ENCODE measurements at places on chromosomes 6 and 20.

- peak; percentile 22 for DNase-seq
Measured at GRCh38 chr6:105626295-105627158, 223.6 kb upstream of the PREP start.

DNA sequence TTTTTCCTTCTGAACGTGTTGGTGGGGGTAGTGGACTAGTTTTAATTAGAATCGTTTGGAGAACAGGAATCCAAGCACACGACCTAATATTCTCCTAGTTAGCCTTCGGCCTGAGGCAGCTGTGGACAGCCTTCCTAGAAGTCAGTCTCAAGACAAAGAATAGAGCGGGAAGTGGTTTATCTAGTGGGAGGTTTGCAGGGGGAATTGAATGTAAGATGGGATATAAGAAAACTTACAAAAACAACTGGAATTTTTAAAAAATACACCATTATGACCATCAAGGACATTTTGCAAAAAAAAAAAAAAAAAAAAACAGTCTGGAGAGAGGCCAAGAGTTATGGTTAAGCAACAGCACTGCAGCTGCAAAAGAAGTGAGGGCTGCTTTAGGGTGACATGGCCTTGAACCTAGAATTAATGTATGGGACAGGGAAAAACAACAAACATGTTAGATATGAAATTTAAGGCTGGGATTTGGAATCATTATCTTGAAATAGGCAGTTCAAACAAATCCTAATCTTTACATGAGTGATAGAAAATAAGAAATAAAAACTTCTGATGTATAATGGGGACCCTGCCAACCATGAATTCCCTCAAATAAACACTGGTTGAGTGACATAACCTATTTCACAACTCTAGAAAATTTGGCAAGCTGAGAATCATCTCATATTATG lies 40.2 kb downstream of the PLAGL1 start:
- DNase-seq = no peak

DNA sequence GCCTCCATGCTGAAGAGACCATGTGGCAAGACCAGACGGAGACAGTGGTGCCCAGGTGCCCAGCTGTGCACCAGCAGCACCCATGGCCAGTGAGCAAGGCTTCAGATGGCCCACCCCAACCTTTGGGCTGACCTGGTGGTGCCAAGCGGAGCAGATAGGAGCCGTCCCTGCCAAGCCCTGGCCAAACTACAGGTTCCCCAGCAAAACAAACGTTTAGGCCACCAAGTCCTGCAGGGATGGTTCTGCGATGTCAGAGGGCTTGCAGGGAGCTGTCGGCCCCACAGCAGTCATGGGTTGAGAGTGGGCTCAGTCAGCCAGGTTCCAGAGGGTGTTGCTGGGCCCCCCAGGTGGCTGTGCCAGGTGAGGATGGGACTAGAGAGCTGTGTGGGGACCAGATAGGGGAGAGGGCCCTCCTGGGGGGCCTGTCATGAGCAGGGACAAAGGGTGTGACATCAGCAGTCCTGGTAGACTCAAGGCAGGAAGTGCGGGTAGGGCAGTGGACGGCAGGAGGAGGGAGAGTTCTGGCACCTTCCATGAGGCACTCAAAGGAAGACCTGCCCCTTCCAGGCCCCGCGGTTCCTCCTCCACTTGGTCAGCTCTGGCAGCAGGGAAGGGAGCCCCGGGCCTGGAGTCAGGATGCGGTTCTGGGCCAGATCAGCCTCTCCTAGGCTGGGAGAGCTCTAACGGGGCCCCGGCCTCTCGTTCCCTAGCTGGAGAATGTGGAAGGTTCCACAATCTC lies 342.4 kb downstream of the ZFAND3 start:
- no peak for DNase-seq

DNA sequence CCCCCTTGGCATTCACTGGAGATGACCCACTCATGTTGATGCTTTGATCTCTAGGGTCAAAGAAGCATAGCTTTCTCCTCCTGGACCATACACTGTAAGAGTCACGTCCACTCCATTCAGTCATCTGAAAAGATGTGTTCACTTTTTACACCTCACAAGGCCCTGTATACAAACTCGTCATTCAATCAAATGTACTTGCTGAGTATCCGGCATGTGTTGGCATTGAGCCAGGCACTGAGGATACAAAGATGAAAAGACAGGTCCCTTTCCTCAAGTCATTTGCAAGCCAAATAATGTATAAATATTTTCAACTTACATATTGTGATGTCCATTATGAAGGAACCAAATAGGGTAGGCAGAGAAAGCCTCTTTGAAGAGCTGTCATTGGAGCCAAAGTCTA lies 32.6 kb upstream of the CSNK2A1 start:
- no peak for DNase-seq

- no peak for DNase-seq
Measured at GRCh38 chr6:154841109-154841508, 107.9 kb downstream of the SCAF8 start.

GRCh38 chr20:8757146-8757545 lies 311.7 kb upstream of the PLCB4 start:
- no peak for DNase-seq

GRCh38 chr6:168032005-168032760 lies 34.7 kb downstream of the KIF25 start:
- DNase-seq = no peak

GRCh38 chr20:51164731-51165130 lies 141.8 kb upstream of the KCNG1 start:
- DNase-seq = peak; percentile 90

- no peak for DNase-seq
Measured at GRCh38 chr20:51665543-51666118, 102.6 kb downstream of the ATP9A start.

All from small intestine (tissue), 16 donors.